ENCODE measurements at places on chromosomes 11 and 22. TPM values are rescaled to one million over a fixed set of nuclear protein-coding genes. Genes with fewer than 3 reads are reported as not detected.

DNA sequence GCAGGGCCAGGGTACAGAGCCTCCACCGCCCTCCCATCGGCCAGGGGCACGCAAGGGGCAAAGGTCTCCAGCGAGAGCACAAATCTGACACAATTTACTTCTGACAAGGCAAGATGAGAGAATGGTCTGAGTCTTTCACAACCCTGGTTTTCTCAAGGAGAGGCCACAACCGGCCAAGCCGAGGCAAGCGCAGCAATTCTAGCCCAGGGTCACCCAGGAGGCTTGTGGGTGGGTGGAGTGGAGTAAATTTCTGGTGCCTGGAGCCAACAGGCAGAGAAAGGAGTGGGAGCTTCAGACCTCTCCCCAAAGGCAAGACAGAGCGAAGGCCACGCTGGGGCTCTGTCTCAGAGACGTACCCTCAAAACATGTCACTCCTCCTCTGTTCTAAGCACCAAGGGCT, 9.3 kb downstream of the LARGE2 start:
- H3K4me3 ChIP-seq = no peak overlapping the region
- no peak for DNase-seq
- H3K4me1 ChIP-seq = peaks cover 26% of the 10 kb centered on the region
- no peaks in the 10 kb centered on the region for H3K27me3 ChIP-seq

GRCh38 chr22:17836992-17837742, 62.9 kb upstream of the BID start:
- H3K4me3 ChIP-seq = no peak overlapping the region
- H3K27ac ChIP-seq = no peak overlapping the region
- no peaks in the 10 kb centered on the region for H3K36me3 ChIP-seq
- DNase-seq = no peak

DNA sequence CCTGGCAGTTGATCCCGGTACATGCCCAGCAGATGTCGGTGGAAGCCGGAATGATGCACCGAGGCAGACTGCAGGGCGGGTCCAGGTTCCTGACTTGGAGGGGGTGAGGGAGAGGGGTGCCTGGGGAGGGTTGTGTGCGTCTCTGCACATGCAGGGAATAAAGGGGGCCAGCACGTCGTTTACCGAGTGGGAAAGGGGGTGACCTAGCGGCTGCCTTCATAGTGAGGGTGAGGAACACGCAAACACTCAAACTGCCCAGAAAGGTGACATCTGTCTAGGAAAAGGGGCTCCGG, 801.7 kb downstream of the TBC1D22A start:
- peaks cover 3% of the 10 kb centered on the region for H3K27me3 ChIP-seq
- no peaks in the 10 kb centered on the region for H3K4me1 ChIP-seq
- no peak overlapping the region for H3K27ac ChIP-seq
- no peak for DNase-seq
- no peak overlapping the region for H3K4me3 ChIP-seq
- no peaks in the 10 kb centered on the region for H3K36me3 ChIP-seq

- H3K4me3 ChIP-seq = no peak overlapping the region
- DNase-seq = no peak
- no peaks in the 10 kb centered on the region for H3K27me3 ChIP-seq
Observed at GRCh38 chr11:97794876-97795275, 1225.9 kb upstream of the CNTN5 start.

- DNase-seq = no peak
- H3K4me3 ChIP-seq = no peak overlapping the region
- H3K36me3 ChIP-seq = no peaks in the 10 kb centered on the region
- no peak overlapping the region for H3K27ac ChIP-seq
Observed at GRCh38 chr11:86706338-86707131, 34.1 kb upstream of the ME3 start.

DNA sequence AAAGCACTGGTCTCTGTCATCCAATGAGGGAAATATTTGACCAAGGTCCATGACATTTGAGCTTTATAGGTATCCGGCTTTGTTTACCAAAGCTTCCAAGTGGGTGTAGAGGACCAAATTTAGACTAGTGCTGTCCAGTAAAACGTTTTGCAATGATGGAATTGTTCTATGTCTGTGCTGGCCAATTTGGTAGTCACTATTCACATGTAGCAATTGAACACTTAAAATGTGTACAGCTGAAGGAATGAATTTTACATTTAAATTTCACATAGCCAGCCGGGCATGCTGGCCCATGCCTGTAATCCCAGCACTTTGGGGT, 118.0 kb downstream of the PKNOX2 start:
- DNase-seq = no peak
- H3K36me3 ChIP-seq = no peaks in the 10 kb centered on the region
- H3K27ac ChIP-seq = no peak overlapping the region
- H3K27me3 ChIP-seq = no peaks in the 10 kb centered on the region

DNA sequence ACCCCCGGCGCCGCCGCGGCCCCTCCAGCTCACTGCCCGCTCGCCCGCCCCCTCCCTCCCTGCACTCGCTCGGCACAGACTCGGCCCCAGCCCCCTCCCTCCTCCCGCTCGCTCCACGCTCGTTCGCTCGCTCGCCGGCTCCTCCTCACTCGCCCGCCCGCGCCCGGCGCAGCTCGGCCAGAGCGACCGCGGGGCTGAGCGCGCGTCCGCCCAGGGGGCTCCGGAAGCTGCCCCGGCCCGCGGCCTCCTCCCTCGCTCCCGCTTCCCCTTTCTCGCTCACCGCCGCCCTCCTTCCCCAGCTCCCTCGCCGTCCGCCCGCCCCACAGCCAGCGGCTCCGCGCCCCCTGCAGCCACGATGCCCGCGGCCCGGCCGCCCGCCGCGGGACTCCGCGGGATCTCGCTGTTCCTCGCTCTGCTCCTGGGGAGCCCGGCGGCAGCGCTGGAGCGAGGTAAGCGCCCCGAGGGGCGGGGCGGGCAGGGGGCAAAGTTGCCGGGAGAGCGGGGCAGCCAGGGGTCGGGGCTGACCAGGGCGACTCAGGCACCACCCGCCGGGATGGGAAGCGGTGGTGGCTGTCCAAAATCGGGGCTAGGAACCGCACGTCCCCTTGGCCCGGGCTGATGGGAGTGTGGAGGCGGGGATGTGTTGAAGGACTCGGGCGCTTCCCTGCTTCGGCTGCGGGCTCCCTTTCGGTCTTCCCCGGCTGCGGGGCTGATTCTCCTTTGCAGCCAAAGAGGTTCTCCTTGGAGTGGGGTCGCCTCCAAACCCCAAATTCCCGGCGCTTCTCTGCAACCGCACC, at the start of gene SEZ6L:
Gene SEZ6L, plus strand, starts transcription at position 148 of the 797 bp plus-strand sequence. Its CDS starts 208 bp downstream, at position 356.
- H3K27me3 ChIP-seq = peaks cover 75% of the 10 kb centered on the region
- no peak within 1 kb of the TSS for H3K4me3 ChIP-seq
- H3K36me3 ChIP-seq = no peaks in the 10 kb centered on the region
- H3K4me1 ChIP-seq = no peaks in the 10 kb centered on the region

GRCh38 chr22:37582526-37582925, 2.6 kb upstream of the LGALS2 start:
- DNase-seq = no peak
- no peak overlapping the region for H3K27ac ChIP-seq
- H3K4me3 ChIP-seq = no peak overlapping the region
- H3K4me1 ChIP-seq = peaks cover 7% of the 10 kb centered on the region
- H3K27me3 ChIP-seq = peaks cover 4% of the 10 kb centered on the region

DNA sequence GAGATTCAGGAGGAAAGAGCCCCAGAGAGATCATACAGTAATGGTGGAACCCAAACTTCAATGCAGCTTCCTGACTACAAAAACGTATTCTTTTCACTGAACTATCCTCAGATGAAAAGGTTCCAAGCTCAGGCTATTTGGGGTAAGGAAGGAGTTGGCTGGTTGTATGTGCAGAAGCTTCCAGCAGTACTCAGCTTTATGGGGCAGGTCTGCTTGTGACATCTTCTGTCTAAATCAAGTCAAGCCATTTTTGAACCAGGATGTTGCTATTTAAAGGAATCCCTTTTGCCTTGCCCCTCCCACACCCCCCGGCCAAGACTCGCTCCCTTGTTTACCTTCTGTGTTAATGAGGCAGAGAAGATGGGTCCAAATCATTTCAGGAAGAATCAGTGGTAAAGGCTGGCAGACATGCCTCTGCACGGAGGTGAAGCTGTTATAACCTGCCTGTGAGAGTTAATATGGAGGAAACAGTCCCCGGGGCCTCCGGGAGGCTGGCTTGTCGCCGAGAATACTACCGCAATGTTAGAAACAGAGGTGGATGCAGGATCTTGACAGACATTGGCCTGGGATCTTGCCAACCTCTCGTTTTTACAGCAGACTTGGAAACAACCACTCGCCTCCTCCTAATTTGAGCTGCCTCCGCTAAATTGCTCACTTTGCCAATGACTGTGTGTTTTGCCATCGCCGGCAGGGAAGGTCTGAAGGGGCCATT, 45.4 kb downstream of the TIMP3 start:
- H3K27me3 ChIP-seq = peaks cover 10% of the 10 kb centered on the region
- no peak overlapping the region for H3K4me3 ChIP-seq
- no peak for DNase-seq
- H3K27ac ChIP-seq = no peak overlapping the region

- H3K27me3 ChIP-seq = no peaks in the 10 kb centered on the region
- H3K27ac ChIP-seq = no peak overlapping the region
- peaks cover 53% of the 10 kb centered on the region for H3K4me1 ChIP-seq
- H3K36me3 ChIP-seq = peaks cover 7% of the 10 kb centered on the region
- DNase-seq = no peak
- no peak overlapping the region for H3K4me3 ChIP-seq
Observed at GRCh38 chr11:76376746-76377558, 4.0 kb downstream of the THAP12 start.

APOA5 gene
- not detected for total RNA-seq

CSNK2A3 gene
- 5.4 TPM for total RNA-seq

NXPE4 gene
- total RNA-seq = not detected

LYVE1 gene
- not detected for total RNA-seq

Measured in activated CD8-positive, alpha-beta T cell treated with anti-CD3 and anti-CD28 coated beads for 36 hours (primary cell).